Mucosa of gallbladder (tissue), 1 donor: ENCODE measurements at places on chromosomes 3 and 15. TPM values are rescaled to one million over a fixed set of nuclear protein-coding genes. Genes with fewer than 3 reads are reported as not detected.

DNA sequence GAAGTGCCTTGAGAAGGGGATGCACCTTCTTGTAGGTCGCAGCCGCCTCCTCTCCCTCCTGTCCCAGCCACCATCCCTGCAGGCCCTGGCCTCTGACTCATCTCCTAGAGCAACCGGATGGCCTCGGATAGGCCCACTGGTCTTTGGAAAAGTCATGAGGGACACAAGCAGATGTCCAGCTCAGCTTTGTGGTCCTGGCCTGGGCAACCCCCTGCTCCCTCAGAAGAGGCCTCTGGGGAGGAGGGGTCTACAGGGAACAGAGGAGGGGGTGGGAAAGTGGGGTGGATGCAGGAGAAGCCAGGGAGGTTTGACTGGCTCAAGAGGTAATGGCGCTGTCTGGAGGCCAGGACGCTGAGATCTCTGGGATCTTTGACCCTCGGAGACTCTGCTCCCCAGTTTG lies 259.2 kb upstream of the TLE3 start:
- no peak for DNase-seq

GRCh38 chr3:46905213-46905560 lies 27.7 kb downstream of the PTH1R start:
- no peak for DNase-seq

DNA sequence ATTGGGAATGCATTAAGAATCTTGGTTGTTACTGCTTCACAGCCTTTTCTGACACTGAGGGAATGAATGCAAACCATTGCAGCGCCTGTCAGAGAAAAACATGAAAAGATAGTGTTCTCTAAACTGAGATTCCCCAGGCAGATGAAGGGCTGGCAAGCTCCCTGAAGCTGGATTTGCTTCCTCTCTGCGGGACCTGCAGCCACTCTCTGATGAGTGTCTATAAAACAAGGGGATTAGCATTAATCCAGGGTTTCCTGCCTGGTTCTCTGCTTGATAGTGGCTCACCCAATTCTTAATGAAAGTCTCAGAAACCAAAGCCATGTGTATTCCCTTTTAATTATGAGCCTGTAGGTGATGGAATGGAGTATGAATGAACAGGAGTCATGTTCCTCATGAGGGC lies 344.3 kb upstream of the UMPS start:
- no peak for DNase-seq

- DNase-seq, result no peak
Measured at GRCh38 chr15:70252056-70252950, 154.6 kb upstream of the TLE3 start.

DNA sequence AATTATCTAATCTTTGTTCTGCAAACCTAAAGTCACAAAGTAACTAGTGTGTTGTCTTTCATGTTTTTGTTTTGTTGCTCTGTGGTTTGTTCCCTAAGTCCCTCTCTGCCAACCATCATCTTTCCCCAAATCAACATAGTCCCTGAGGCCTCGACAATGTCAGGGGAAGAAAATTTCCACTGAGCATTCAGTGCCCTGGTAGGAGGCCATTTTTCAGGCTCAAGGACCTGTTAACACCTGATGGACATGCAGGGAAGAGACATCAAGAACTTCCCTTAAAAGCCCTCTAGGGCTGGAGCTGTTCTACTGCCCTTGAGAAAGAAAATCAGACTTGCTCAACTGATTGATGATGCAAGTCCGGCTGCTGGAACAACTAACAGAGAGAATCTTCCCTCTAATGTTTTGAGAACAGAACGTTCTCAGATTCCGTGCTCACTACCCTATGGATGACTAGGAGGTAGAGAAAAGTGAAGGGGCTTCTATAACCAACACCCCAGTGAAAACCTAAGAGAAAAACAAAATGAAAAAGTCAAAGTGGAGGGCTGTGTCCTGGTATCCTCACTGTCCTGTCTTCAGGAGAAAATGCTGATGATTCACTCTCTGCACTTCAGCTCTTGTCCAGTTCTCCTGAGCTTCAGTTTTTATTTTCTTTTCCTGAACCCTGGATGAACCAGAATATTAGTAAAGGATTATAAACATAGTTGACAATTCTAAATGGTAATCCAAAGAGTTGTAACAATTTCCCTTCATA lies 373.1 kb downstream of the FOXP1 start:
- peak; percentile 40 for DNase-seq

The TEX55 gene
- total RNA-seq, result not detected

The ZNF654 gene
- total RNA-seq, result 21.6 TPM

GRCh38 chr3:42134867-42135464 lies 43.8 kb downstream of the TRAK1 start:
- DNase-seq, result peak; percentile 84

GRCh38 chr3:187960820-187961219 lies 193.1 kb upstream of the LPP start:
- DNase-seq, result no peak
